ENCODE measurements at places on chromosomes 1 and 21.

DNA sequence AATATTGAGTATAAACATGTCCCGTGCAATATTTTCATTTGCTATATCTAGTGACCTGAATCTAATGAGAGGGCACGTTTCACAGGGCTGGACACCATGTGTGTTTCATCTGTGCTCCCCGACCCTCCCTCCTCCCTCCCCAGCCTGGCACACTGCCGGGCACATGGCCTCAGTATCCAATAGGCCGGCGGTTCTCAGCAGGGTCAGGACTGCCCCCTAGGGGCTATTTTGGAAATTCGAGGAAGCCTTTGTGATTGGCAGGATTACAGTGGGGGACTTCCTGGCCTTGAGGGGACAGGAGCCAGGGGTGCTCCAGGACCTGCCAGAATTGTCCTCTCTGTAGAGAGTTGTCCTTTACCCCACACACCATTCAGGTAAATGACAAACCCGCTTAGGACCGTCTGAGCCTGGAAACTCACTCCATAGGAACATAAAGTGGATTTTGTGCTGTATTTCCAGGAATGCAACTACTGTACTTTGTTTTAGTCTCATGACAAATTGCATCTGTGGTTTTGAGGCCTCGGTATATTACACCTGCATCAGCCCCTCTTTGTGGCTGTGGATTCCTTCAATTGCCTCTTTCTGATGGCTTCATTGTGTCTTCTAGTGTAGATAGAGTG is 109.5 kb upstream of the SIM2 start:
- peak; percentile 23 for DNase-seq

- DNase-seq: no peak
Observed at GRCh38 chr1:48246727-48247126, 24.2 kb downstream of the SLC5A9 start.

DNA sequence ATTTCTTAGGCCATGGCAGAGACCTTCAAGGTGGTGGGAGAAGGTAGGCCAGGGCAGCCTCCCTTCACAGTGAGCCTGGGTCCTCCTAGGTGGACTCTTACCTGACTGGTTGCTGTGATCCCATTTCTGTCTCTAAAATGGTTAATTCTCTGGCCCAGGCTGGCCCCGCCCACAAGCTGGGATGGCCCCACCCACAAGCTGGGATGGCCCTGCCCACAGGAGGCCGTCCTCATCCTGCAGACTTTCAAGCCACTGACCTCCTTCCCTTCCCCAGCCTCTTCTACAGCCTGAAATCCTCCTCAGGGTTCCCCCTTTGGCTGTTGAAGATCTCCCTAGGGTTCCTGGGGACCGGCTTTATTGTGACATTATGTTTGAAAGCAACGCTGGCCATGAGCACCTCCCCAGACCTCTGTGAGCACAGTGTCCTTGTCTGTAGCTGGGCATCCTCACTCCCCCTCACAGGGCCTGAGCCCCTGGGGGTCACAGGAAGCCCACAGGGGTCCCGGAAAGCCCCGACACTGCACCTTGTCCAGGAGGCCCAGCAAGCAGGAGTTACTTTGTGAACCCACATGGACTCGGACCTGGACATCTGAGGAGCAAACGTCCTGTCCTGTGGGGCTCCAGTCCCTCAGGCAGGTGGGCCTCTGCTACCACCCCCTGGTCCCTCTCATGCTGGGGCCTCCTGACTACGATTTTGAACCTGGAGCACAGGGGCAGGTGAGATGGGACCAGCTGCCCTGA is 621.7 kb downstream of the MATN1 start:
- DNase-seq: no peak

DNA sequence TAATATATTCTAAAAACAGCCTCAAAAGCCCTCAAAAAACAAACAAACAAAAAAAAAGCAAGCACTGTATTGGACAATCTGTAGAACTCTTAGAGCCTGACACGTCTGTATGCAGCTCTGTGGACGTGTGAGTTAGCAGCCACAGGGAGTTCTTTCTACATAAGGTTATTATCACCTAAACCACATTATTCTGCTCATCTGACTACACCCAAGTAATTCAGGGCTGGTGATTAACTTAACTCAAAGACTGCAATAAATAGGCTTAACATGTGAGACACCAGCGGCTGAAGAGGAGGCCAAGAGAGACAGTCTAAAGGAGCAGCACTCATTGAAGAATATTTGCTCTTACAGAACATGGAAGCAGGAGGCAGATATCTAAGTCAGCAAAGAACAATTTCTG is 316.0 kb downstream of the VAV3 start:
- DNase-seq: no peak

All from activated T-helper 2 cell treated with anti-CD3 and anti-CD28 coated beads, Interferon-gamma antibody, Interleukin-2, Interleukin-4, amounts not matched to agents 10 μg/mL and 5 μg/mL and 100 μg/mL, durations not matched to agents 14 hours and 24 hours and 36 hours (primary cell).